Trophoblast cell (in vitro differentiated cells and primary cell): ENCODE measurements at places on chromosomes 1 and 21.

GRCh38 chr1:172883844-172884243 is 166.9 kb downstream of the TNFSF18 start:
- no peaks in the 10 kb centered on the region for H3K27me3 ChIP-seq
- H3K27ac ChIP-seq: no peak overlapping the region
- no peak for DNase-seq

GRCh38 chr1:194341587-194341986 is 1155.2 kb upstream of the B3GALT2 start:
- DNase-seq: no peak
- no peak overlapping the region for H3K27ac ChIP-seq
- H3K27me3 ChIP-seq: no peaks in the 10 kb centered on the region
- no peak overlapping the region for H3K4me3 ChIP-seq
- H3K36me3 ChIP-seq: no peaks in the 10 kb centered on the region

- no peaks in the 10 kb centered on the region for H3K4me1 ChIP-seq
- H3K4me3 ChIP-seq: no peak overlapping the region
- peak; percentile 5 for DNase-seq
- H3K36me3 ChIP-seq: peaks cover 10% of the 10 kb centered on the region
Measured at GRCh38 chr1:231264642-231265041, 23.6 kb downstream of the GNPAT start.

GRCh38 chr1:90761781-90762589 is 44.9 kb upstream of the BARHL2 start:
- no peaks in the 10 kb centered on the region for H3K27me3 ChIP-seq
- no peak overlapping the region for H3K4me3 ChIP-seq
- no peak overlapping the region for H3K27ac ChIP-seq
- no peaks in the 10 kb centered on the region for H3K36me3 ChIP-seq
- DNase-seq: no peak
- H3K4me1 ChIP-seq: no peaks in the 10 kb centered on the region

DNA sequence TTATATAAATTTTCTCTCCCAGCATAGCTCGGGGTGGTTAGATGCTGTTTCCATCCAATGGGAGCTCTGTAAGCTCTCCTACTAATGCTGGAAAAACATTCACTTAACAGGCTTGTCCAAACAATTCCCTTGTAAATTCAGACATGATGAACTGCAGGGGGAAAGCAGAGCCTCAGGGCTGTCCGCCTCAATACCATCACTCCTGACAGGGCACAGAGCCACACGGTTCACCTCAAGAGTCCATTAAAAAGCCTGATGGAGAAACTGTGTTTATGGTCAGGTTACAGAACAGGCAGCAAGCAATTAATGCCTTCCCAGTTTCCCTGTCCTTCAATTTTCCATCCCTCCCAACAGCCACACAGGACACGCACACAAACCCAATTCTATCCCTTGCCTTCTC is 171.0 kb downstream of the BRINP2 start:
- no peaks in the 10 kb centered on the region for H3K27me3 ChIP-seq
- H3K4me1 ChIP-seq: peaks cover 21% of the 10 kb centered on the region
- no peaks in the 10 kb centered on the region for H3K36me3 ChIP-seq
- H3K27ac ChIP-seq: peak overlapping the region; percentile 91

- peaks cover 6% of the 10 kb centered on the region for H3K36me3 ChIP-seq
- no peak for DNase-seq
- H3K4me3 ChIP-seq: peak overlapping the region; percentile 21
- no peak overlapping the region for H3K27ac ChIP-seq
Measured at GRCh38 chr1:23425193-23425494, 596 bp upstream of the TCEA3 start.

DNA sequence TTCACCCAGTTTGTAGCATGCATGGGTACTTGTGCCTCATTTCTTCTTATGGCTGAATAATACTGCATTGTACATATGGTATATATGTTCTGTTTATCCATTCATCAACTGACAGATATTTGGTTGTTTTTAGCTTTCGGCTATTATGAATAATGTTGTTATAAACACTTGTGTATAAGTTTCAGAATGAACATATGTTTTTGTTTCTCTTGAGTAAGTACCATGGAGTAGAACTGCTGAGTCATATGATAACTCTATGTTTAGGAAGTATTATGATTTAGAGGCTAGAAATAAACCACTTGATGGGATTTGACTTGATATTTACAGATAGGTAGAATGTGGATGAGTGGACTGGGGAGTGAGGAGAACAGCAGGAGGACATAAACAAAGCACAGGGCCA is 48.6 kb downstream of the WNT2B start:
- H3K27ac ChIP-seq: no peak overlapping the region
- H3K36me3 ChIP-seq: peaks cover 2% of the 10 kb centered on the region
- no peak for DNase-seq

DNA sequence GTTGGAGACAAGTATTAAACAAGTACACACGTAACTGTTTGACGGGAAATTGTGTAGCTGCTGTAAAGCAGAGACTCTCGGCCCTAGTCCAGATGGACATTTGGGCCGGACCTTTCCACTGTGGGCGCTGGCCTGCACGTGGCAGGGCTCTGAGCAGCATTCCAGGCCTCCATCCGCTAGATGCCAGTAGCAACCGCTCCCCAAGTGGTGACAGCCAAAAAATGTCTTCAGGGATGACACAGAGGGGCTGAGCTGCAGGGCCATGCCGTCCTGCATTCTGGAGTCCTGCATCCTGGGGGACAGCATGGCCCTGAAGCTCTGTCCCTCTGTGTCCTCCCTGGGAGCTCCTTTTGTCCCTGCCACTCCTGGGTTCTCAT is 24.8 kb downstream of the A3GALT2 start:
- H3K36me3 ChIP-seq: peaks cover 51% of the 10 kb centered on the region
- no peak overlapping the region for H3K27ac ChIP-seq
- no peaks in the 10 kb centered on the region for H3K4me1 ChIP-seq
- DNase-seq: no peak

DNA sequence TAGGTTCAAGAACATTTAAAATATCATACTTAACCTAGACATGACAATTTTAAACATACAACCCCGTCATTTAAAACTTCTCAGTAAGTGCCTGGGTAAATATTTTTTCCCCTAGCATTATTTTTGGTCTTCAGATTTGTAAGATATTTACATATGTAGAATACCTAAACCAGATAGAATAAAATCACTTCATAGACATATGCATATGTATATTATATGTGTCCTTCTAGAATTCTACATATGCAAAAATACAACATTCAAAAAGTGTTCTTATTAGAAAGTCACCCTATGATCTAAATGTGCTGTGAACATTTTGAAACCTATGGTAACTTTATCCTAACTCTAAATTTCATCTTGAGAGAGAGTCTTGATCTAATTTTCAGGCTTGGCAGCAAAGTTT is 1467.0 kb upstream of the B3GALT2 start:
- H3K27me3 ChIP-seq: no peaks in the 10 kb centered on the region
- DNase-seq: no peak
- no peak overlapping the region for H3K4me3 ChIP-seq
- H3K36me3 ChIP-seq: no peaks in the 10 kb centered on the region
- no peaks in the 10 kb centered on the region for H3K4me1 ChIP-seq
- H3K27ac ChIP-seq: no peak overlapping the region

DNA sequence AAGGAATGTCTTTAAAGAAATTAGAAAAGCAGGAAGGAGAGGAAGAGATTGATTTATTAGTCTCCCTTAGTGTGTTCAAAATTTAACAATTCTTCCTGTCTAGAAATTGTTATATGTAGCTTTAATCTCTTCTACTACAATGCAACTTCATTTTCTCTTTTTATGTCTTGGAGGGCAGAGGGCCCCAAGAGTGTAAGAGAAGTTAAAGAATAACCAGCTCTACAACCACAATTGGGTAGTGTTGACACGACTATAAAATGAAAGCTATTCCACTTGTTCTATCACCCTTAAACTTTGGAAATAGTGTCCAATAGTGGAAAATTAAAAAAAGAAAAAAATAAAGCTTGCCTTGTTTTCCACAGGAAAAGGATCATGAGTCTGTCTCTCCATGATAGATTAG is 82.6 kb upstream of the DPYD start:
- no peak for DNase-seq
- no peaks in the 10 kb centered on the region for H3K36me3 ChIP-seq
- no peak overlapping the region for H3K27ac ChIP-seq
- H3K4me1 ChIP-seq: peaks cover 4% of the 10 kb centered on the region

DNA sequence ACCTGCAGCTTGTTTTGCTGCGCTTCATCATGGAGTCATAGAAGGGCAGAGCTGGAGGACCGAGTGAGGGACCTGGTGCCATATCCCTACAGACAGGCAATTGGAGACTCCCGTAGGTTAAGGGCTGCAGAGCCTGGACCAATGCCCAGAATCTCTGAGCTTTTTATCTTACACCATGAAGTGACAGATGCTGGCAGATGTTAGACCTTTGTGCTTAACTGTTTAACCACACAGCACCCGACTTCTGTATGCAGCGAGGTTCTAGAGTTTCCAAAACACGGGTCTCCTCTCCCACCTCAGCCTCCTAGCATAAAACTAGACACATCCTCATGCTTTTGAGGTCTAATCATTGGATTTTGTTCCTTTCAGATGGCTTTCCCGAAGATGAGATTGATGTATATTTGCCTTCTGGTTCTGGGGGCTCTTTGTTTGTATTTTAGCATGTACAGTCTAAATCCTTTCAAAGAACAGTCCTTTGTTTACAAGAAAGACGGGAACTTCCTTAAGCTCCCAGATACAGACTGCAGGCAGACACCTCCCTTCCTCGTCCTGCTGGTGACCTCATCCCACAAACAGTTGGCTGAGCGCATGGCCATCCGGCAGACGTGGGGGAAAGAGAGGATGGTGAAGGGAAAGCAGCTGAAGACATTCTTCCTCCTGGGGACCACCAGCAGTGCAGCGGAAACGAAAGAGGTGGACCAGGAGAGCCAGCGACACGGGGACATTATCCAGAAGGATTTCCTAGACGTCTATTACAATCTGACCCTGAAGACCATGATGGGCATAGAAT is 47.6 kb downstream of the B3GALT5 start:
- peaks cover 28% of the 10 kb centered on the region for H3K4me1 ChIP-seq
- H3K27me3 ChIP-seq: no peaks in the 10 kb centered on the region
- DNase-seq: peak; percentile 30
- peak overlapping the region; percentile 93 for H3K27ac ChIP-seq
- H3K36me3 ChIP-seq: peaks cover 4% of the 10 kb centered on the region

DNA sequence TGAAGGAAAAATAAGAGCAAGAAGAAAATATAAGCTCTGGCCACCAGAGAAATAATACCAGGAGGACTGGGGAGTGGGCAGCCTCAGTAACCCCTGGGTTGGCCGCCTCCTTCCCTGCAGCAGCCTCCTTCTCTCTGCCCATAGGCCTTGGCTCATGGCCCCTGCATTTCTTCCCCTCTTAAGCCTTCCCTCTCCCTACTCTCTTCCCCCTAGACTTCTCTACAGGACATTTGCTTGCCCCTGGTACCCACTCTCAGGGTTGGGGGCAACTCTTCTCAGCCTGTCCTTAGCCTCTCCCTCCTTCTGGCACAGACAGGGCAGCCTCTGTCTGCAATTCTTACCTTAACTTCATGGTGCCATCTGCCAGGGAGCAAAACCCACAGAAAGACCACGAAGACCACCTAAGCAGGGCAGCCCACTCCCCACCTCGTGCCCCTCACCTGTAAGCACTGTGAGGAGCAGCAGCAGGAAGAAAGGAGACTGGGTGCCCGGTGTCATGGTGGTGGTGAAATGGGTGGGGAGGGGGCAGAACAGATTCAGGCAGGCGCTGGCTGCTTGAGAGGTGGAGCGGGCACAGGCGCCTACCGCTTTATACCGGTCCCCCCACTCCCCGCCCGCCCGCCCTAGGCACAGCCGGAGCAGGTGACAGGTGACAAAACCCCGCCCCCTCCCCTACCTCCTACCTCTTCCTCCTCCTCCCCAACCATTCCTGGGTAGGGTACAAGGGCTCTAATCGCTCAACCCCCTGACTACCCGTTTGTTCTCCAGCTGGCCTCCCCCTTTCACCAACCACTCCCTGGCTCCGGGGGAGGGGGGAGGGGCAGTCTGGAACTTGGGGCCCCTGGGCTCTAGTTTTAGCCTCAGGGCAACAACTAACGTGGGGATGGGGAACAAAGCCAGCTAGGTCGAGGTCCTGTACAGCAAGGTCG is 15.1 kb downstream of the THBS3 start:
- H3K4me3 ChIP-seq: no peak overlapping the region
- no peak for DNase-seq
- no peaks in the 10 kb centered on the region for H3K27me3 ChIP-seq
- peaks cover 15% of the 10 kb centered on the region for H3K4me1 ChIP-seq
- peaks cover 13% of the 10 kb centered on the region for H3K36me3 ChIP-seq

DNA sequence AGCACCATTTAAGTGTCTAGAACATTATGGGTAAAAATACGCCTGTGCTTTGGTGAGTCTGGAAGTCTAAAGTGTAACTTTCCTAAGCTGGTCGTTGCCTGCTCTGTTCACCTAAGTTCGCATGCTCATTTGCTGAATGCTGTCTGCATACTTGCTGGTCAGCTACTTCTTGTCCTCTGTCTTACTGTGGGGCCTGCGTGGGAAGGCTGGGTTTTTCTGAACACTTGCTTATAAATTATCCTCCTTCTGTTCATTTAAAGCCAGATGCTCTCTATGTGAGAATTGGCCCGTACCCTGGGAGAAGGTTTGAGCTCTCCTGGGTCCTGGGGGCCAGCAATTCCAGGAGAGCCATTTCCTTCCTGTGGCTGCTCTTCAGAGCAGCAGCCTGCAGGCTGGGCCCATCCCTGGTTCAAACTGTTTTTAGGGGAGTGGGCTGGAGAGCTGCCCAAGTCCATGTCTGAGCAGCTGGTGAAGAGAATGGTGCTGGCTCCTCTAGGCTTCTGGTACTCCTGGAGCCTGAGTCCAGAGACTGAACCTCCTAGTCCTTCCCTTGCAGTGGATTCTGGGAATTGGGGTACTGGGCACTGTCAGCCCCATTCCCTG is 75.7 kb downstream of the GALNT2 start:
- no peak for DNase-seq
- H3K27me3 ChIP-seq: no peaks in the 10 kb centered on the region
- no peaks in the 10 kb centered on the region for H3K36me3 ChIP-seq
- H3K4me3 ChIP-seq: no peak overlapping the region
